ENCODE measurements at places on chromosomes 5 and 9.

DNA sequence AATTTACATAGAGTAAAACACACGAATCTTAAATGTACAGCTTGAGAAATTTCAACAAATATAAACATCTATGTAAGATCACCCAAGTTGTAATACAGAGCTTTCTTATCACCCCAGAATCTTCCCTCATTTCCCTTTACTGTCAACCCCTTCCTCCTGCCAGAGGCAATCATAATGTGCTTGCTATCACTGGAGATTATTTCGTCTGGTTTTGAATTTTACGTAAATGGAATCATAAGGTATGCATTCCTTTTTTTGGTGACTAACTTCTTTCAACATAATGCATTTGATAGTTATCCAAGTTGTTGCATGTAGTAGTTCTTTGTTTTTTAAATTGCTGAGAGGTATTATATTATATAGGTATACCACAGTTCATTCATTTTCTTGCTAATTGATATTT, 37.5 kb upstream of the GPR151 start:
- no peak for DNase-seq

- no peak for DNase-seq
Observed at GRCh38 chr5:84287951-84288350, 96.7 kb downstream of the EDIL3 start.

- no peak for DNase-seq
Observed at GRCh38 chr5:33340195-33340594, 100.6 kb upstream of the TARS1 start.

DNA sequence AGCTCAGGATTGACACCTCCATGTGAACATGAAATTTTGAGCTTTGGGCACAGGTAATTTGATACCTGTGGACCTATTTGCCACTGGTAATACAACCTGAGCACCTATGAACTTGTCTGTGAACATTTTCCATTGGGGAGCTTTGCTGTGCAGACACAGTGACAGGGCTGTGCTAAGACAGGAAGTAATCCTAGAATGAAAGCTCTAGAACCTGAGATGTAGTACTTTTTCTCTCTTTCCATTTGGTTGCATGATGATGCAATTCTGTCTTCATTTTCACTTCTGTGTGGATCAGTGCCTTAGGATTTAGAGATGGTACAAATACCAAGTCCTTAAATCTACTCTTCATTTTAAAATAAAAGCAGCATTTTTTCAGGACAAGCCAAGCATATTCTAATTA, 216.9 kb downstream of the NR3C1 start:
- no peak for DNase-seq

DNA sequence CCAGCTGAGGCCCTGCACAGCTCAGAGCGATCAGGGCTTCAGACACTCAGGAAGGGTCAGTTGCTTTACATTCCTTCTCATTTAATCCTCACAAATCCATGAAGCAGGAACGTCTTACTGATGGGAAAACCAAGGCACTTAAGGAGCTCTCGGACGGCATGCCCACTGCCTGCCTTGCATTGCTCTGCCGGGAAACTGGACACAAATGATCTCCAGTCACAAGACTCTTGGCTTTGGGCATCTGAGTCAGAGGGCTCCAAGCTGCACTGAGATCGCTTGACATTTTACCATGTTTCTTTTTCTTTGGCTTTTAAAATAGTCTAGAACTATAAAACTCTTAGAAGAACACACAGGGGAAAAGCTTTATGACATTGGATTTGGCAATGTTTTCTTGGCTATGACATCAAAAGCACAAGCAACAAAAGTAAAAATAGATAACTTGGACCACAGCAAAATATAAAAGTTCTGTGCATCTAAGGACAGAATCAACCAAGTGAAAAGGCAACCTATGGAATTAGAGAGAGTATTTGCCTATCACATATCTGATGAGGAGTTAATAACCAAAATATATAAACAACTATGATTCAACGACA, 43.6 kb upstream of the HRH2 start:
- no peak for DNase-seq
